ENCODE measurements at places on chromosomes 7 and 10.

DNA sequence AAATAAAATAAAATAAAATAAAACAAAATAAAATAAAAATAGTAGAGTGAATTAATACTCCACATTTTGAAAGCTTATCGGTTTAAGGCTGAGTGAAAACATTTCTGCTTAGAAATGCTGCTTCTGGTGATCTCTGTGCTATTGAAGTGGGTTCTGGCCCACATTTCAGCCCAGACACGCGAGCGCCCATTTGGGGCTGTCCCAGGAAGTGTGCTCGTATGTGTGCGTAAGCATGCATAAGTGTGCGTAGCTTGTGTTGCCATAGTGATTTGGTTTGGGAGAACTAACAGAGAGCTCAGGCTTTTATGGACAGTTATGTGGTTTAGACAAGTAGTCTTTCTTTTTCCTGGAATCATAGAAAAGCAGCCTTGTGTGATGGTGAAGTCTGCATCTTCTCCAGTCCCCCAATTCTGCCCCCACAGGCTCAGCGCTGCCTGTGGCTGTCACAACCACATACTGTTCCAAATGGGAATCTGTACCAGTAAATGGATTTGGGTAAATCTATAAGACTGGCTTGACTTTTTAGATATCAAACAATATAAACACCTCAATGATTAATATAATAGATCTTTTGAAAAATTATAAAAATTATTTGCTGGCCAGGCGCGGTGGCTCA is 29.8 kb upstream of the PURB start:
- DNase-seq: peak; percentile 65

- no peak for DNase-seq
Observed at GRCh38 chr7:35261476-35262285, 7.8 kb upstream of the TBX20 start.

GRCh38 chr7:51160411-51160810 is 156.2 kb downstream of the COBL start:
- no peak for DNase-seq

- DNase-seq: no peak
Observed at GRCh38 chr10:89351412-89351779, 23.6 kb downstream of the IFIT3 start.

- no peak for DNase-seq
Observed at GRCh38 chr7:30751696-30752273, at the start of gene INMT. Gene INMT, plus strand, starts transcription at chr7:30752135. Its CDS starts 16 bp downstream, at chr7:30752151.

DNA sequence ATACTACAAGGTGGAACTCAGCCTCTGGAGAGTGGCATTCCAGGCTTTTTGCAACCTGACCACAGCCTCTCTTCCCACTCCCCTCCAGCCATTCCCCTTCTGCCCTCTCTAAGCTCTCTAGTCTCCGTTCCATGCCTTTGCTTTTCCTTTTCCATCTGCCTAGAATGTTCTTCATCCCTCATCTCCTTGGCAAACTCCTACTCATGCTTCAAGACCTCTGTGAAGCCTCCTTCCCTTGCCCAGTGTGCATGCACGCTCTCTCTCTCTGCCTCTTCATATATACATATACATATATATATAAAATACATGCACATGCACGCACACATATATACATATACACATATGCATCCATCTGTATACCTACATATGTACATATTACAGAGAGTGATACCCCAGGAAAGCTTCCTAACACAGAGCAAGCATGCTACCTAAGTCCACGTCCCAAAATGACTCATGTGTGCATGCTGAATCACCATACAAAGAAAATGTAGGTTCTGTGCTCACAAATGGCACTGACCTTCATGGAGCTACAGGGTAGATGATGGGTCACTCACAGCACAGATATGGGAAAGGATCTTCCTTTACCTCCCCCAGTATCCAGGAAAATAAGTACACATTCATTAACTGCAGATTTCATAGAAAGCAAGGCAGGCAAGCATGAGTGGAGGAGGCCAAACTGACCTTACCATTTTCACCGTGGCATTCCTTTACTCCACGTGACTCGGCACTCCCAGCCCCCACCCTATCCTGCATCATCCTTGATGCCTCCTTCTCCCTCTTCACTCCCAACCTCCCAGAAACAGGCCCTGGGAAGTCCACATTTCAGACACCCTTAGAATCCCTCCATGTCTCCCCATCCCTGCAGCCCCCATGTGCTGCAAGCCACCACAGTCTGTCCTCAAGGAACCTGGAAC is 238.4 kb upstream of the ZMIZ1 start:
- no peak for DNase-seq

- DNase-seq: no peak
Observed at GRCh38 chr10:122245136-122245535, 26.0 kb upstream of the BTBD16 start.

DNA sequence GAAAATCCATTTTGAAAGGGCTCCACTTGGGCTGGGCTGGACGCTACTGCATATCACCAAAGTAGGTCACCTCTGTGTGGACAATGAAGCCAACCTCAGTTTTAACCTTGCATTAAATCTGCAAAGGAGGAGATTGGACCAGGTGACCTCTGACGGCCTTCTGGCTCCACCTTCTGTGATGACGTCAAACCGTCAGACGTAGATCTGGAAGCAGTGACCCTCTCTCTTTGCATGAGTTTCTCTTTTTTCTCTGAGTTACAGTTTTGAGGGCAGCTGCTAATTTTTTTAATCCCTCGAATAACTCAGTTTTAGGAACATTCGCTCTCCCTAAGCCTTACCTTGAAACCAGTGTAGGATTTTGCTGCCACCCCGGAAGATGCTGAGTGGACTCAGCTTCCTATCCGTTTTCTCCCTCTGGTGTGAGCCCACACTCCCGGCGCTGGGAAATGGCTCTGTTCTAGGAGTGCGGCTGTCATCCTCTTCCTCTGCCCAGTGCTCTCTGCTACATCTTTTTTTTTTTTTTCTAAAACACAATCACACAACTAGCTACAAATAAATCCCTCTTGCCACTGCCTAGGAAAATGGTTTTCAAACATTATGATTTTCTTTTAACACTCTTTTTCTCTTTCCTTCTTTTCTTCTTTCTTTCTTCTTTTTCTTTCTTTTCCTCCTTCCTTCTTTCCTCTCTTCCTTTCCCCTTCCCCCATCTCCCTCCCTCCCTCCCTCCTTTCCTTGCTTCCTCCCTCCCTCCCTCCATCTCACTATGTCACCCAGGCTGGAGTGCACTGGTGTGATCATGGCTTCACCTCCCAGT is 27.7 kb upstream of the NMT2 start:
- no peak for DNase-seq

DNA sequence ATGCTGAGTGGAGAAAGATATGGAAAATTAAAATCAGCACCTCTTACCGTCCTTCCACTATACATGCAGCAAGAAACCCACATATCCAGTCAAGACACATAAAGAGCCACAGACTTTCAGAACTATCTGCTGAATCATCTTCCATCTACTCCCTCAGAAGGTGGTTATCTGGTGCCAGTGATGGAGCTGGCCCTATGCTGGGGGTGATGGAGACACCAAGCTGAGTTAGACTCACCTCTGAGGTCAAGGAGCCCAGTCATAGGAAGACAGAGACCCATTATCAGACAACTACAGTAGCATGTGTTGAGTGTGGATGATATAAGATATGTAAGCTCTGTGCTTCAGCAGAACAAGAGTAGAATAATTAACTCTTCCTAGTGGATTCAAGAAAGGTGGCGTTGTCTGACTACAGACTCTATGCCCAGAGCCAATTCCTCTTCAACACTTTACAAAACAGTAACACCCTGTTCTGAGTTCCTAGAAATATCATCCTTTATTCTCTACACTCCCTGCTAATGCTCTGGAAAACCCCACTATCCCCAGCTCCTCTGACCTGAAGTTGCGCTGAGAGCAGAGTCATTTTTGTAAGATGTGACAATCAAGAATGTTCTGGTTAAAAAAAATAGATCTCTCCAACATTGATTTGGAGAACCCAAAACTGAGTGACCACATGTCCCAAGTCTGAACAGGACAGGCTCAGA is 14.3 kb downstream of the CYP3A5 start:
- no peak for DNase-seq

DNA sequence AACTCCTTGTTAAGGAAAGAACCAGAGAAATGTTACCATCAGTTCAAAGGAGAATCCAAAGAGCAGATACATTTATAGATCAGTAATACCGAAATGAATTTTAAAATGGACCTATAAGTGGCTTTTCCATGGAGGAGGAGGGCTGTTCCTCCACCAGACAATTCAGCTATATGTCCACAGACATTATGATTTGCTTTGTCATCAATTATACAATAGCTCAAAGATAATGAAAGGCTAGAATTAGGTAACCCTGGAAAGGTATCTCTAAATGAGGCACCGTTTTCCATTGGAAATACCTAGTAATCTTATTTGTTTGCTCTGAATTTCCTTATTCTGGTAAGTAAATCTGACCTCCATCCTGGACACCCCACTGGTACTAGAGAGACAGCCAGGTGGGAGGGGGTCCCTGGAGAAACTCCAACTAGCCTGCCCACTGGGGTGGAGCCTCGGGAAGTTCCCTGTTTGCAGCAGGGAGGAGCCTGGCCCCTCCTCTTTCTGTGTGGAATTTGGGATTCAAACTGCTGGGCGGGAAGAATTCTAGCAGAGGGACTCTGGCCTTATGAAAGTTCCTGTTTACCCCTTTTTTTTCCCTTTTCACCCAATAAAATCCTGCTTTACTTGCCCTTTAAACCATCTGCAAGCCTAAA is 218.0 kb downstream of the PHF14 start:
- DNase-seq: no peak

DNA sequence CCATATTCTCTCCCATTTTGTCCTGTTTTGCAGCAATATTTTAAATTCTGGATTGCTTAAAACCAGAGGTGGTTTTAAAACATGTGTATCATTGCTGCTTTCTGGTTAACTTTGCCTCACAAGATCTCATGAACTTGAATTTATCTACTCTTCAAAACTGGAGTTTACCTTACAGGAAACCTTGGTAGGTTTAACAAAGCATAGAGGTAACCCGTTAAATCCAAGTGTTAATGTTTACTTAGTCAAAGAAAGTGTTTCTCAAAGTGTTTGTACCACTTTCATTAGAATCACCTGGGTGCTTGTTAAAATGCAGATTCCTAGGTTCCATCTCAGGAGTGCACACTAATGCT is 44.0 kb upstream of the VDAC2 start:
- DNase-seq: no peak

DNA sequence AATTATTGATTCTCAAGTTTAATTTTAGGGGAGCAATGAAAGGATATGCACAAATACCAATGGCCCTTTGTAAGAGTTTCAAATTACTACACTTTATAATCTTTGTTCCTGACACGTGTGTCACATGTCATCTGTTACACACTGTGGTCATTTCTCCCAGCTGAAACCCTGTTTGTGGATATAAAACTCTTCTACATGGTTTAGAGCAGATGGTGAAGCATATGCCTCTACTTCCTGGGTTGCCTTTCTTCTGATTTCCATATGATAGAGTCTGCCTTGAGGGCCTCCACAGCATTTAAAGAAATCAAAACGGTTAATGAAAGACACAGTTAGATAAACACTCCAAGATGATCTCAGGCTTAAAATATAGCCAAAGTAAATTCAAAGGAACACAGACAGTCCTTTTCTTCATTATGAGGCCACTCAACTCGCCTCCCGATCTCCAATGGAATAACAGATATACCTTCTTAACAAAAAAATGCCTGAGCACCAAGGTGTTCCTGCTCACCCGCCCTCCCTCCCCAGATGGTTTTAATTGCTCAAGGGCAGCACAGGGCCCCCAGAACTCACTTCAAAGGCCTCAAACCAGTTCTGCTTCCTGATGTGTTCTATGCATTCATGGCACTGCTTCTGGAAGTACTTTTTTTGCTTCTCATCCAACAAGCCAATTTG is 75.0 kb downstream of the CPVL start:
- DNase-seq: no peak

DNA sequence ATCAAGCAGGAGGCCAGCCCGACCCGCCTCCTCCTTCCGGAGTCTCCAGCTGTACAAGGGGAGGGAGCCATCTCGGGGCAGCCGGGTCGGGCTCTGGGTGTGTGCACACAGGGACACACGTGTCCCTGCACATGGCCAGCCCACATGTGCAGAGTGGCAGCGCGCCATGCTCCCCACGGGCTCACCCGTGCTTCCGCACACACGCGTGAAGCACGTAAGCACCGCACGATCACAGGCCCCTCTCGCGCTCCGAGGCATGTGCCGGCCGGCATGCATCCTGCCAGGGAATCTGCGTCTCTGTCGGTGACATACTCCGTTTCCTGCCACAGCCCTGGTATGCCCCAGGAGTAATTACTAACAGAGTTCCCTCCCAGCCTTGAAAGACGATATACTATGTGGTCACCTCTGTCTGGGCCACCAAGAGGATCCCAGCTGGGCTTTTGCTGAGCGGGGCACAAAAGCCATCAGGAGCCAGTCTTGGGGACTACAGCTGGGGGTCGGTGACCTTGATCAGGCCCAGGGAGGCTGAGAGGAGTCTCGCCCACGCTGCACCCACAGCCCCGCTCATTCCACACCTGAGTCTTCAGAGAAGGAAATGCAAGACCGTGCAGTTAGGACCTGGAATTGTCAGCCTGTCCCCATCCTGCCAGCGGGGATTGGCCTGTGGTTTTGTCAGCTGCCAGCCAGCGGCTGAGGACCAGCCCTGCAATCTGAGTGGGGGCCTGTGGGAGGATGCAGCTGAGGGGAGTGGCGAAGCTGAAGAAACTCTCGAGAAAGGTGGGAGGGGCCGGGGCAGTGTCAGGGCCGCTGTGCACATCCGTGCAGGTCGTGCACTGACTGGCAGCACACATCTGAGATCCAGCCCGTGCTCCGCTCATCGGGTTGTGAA is 11.0 kb upstream of the LFNG start:
- peak; percentile 88 for DNase-seq

DNA sequence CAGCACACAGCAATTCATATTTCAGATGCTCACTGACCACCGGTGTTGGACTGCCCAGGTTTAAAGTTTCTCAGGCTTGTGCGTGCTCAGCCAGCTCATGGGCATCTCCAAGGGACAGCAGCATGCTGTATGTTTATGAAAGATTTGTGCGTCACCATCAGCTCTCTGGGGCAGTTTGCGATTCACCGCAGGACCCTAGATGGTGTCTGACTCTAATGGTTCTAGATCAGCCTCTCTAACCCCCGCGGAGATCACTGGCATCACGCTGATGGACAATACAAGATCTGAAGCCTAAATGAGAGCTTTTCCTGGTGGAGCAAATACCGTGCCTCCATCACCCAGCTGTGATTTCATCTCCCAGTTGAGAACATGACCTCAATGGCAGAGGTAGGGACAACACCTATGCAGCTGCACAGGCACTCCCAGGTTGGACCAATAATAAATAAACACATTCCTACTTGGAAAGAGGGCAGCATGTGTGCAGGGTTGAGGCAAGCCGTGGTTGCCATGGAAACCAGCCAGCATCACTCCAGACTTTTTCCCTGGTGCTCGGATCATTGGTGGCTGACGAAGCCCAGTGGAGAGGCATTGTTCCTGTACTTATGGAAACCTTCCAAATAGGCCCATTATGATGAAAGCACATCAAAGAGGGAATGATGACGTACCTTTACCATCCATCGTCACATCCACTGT is 253.6 kb downstream of the KCNMA1 start:
- DNase-seq: no peak

DNA sequence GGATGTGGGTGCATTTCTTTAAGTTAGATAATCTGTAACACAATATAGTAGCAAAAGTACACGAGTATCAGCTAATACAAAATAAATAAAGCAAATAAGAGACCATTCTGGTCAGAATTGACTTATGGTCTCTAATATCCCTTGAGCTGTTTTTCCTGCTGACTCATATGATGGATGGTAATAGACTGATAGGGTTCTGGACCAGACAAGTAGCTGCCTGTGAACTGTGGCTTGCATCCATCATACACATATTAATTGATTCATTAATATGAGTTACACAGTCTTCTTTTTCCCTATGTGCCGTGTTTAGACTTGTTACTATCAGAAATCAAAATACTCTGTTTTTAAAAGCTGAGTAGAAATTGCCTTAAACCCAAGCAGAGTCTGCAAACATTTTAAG is 762.8 kb downstream of the GATA3 start:
- no peak for DNase-seq

GRCh38 chr7:86002858-86003257 is 640.9 kb upstream of the GRM3 start:
- DNase-seq: no peak

Measured in MV-4-11 (cell line).